NCI-H2029 (cell line): ENCODE measurements at places on chromosomes 6 and 20.

DNA sequence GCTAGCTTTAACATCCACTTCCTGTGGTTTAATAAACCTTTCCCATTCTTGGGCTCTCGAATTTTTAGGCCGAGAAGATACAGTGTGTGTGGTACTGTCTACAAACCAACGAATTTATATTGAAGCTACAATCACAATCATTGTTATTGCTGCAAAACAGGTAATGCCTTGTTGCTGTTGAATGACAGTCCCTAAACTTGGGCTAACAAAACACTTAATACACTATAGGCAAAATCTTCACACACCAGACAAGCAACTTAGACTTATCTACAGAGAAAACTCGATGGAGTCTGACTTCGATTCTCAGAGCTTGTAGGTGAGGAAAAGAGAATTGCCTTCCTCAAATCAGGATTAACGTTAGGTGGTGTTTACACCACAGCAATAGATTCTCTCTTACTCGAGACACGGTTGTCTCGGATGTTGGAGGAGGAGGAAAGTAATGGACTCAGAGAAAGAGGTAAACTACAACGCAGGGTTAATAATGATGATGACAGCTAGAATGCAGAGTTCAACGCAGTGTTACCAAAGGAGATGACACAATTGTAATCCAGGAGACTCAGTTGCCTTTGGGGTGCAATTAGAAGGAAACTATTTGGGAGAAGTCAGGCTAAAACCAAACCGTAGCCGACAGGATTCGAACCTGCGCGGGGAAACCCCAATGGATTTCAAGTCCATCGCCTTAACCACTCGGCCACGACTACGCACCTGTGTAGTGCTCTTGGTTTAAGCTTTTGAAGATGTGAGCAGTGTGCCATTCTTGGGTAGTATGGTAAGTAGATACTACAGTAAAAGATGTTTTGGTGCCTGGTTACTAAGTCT is 32.5 kb upstream of the ZNF184 start:
- DNase-seq: no peak

- DNase-seq: no peak
These were observed 48.2 kb downstream of the TSHZ2 start for GRCh38 chr20:53020376-53020775.

DNA sequence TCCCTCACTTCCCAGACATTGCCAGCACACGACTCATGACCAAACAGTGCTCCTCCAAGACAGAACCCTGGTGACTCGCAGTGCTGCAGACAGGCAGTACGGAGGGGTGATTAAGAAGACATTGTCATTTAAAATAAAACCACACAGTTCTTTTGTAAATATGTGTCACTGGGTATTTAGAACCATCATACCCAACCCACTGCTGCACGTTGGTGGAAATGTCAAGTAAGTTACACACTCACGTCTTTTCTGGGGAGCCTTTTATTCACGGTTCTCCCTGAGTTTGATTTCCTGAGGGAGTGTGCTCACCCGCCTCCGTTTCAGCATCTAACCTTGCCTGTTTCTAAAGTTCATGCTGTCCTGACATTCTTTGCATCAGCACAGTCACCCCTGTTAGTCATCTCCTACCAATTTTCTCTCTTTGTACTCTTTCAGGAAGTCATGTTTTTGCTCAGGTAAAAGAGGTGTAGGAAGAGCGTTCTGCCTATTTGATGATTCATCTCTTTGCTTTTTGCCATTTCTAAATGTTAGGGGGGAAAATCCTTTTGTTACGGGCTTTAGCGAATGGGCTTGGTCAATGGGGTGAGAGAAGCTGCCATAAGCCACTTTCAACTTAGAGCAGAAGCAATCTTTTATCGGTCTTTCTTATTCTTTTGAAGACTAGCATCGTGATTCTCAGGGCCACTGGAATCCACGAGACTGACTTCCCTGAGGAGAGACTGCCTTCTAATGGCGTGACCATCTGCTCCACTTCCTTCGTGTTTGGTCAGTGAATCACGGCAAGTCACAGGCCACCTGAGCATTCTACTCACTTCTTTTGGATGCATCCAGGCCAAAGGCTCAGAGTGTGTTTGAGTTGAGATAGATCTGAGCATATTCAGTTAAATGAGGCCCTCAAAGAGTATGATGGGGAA is 512.8 kb upstream of the JARID2 start:
- DNase-seq: no peak

- DNase-seq: no peak
These were observed 5.0 kb downstream of the ANGPT4 start for GRCh38 chr20:910870-911770.

GRCh38 chr20:59342023-59342957 is 41.9 kb downstream of the EDN3 start:
- no peak for DNase-seq

- no peak for DNase-seq
These were observed 53.6 kb downstream of the ELOVL5 start for GRCh38 chr6:53295176-53295575.

- no peak for DNase-seq
These were observed 115.2 kb upstream of the RUNX2 start for GRCh38 chr6:45212976-45213375.

DNA sequence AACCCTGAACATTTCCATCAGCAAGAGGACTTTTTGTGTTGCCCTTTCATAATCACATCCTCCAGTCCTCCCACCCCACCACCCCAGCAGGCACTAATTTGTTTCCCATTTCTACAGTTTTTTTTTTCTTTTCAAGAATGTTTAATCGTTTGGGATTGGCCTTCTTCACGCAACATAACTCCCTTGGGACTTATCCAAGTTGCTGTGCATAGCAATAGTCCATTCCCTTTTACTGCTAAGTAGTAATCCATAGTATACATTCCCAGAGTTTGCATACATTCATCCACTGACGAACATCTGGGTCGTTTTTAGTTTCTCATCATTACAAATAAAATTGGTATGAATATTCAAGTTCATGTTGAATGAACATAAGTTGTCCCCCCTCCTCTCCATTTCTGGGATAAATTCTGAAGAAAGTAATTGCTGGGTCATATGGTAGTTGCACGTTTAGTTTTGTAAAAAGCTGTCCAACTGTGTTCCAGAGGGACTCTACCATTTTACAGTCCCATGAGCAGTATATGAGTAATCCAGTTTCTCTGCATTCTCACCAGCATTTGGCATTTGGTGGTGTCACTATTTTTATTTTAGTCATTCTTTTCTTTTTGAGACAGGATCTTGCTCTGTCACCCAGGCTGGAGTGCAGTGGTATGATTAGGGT is 90.8 kb downstream of the DOK5 start:
- no peak for DNase-seq

DNA sequence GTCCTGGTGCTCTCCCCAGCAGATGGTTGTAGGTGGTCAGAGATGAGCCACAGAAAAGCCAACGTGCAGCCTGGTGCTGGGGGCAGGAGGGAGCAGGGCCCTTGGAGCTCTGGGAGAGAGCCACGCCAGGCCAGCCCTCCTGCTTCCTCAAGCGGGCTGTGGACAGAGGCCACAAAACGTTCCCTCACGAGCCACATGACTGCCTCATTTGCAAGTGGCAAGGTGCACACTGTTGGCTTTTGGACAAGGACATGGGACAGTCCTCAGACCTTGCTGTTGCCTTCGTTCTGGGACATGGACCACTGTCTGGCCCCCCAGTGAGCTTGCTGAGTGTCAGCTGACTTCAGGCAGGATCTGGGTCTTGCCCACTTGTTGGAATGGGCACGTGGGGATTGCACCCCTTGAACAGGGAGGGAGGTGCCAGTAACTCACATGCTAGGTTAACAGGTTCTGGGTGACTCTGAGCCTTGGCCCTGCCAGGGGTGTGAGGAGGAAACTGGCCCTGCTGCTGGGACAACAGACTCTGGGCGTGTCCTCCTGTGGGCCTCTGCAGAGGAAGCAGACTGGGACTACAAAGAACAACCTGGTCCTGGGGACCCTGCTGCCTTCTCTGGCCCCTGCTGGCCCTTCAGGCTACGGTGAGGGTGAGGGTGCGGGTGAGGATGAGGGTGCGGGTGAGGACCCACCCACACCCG is 2.6 kb downstream of the SLCO4A1 start:
- no peak for DNase-seq

DNA sequence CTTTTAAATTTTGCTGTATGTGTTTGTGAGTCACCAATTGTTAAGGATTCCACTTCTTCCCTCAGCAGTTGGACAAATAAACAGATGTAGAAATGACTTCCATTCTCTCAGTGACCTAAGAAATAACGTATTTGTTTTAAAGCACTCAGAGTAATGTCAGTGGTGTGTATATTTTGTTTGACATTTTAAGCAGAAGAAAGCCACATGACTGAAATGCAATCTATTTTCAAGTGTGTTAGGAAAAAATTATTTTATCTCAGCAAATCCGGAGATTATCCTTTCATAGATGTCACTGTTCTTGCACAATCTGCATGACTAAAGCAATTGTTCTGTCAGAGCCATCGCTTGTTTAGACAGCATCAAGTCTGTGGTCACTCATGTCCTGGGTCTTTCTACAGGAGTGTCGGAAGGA is 77.1 kb downstream of the JAG1 start:
- no peak for DNase-seq

DNA sequence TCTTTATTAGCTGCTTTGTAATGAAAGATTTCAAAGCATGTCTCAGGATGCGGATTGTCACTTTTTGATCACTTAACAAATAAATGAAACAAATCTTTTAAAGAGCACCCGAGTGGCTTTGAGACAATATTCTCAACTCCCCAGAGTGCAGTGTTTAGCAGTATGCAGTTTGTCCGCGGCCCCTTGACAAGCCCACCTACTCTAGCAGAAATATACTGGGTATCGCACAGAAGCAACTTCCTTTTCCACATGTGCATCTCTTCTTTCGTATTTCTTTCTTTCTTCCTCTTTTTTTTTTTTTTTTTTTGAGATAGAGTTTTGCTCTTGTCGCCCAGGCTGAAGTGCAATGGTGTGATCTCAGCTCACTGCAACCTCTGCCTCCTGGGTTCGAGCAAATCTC is 84.5 kb upstream of the FAM184A start:
- DNase-seq: no peak

DNA sequence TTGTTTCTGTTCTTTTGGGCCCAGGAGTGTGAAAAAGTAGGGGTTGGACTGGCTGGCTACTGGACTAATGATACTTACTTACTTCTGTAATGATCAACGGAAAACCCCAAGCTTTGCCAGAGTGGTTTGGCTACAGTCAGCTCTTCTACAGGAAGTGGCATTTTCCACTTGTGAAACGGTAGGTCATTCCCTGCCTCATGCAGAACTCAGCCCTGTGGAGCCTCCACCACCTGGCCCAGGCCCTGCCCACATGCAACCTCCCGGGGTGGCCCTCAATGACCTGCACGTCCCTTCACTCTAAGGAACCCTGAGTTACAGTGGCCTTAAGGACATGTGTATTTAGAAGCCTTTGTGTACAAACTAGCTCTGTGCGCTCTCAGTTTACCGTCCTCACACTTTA is 140.4 kb downstream of the DTNBP1 start:
- no peak for DNase-seq

GRCh38 chr20:9054176-9054575 is 14.7 kb upstream of the PLCB4 start:
- no peak for DNase-seq

GRCh38 chr20:13396022-13396421 is 174.9 kb downstream of the ISM1 start:
- DNase-seq: no peak

DNA sequence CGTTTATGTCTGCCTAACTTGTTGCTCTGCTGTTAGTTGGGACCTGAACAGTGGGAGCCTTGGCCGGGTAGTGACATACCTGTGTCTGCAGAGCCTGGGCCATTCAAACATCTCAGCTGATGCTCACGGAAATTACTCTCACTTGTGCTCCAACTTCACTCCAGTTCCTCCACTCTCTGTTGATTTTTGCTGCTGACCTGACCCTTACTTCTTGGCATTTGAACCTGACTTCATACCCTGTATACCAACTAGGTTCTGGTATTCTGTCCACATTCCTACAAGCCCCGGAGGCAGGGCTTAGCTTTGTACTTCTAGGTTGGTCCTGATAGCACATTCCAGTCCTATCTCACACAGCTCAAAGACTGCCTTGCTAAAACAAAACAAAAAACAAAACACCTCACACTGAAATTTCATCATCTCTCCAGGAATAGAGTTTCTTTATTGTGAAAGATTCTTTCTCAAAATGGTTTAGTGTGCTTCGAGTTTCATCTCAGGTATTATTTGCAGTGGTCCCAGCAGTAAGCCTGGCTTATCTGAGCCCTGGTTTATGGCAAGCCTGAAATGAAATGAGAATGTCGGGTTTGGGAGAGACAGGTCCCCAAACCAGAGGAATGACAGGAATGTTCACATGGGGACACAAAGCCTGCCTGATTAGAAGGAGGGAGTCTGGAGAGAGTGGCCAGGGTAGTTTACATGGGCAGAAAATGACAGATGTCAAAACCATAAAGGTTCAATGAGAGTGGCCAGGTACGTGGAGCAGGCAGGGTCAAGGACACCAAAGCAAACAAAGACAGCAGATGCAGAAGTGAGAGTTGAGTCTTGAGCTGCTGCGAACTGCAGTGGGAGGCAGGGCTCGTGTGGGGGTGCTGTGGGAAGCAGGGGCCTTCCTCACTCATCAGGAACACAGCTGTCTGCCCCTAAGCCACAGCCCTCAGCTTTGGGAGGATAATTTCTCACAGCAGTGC is 174.2 kb upstream of the HDAC2 start:
- DNase-seq: no peak

GRCh38 chr6:42400061-42400760 is 51.5 kb downstream of the TRERF1 start:
- DNase-seq: no peak

DNA sequence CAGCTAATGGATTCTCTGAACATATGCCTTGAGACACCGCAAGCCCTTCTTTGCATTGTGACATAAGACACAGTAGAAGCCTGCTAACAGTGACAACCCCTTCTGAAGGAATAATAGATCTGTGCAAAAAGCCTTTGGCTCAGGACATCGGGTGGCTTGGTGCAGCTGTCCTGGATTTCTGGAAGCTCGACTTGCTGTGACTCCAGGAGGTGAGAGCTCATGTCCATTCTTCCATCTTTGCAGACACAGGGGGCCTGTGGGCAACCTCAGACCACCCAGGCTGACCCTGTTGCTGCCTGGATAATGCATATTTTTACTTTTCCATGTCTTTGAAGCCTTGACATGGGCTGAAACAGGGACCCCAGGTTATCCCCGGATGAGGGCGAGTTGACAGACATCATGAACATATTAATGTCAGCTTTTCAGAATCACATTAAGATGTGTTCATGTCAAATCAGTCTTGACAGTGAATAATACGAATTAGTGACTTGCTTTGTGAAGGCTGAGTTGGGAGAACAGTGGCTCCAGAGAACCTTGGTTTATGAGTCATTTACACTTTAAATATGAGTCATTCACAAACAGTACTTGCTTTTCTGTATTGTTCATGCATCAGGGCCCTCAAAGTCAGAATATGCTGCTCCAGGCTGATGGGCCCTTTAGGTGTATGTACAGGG is 66.8 kb upstream of the IYD start:
- DNase-seq: no peak
